ENCODE measurements at places on chromosomes 7 and 10.
A peak's percentile ranks its signal among the peaks of the same experiment; 100 is the strongest.

DNA sequence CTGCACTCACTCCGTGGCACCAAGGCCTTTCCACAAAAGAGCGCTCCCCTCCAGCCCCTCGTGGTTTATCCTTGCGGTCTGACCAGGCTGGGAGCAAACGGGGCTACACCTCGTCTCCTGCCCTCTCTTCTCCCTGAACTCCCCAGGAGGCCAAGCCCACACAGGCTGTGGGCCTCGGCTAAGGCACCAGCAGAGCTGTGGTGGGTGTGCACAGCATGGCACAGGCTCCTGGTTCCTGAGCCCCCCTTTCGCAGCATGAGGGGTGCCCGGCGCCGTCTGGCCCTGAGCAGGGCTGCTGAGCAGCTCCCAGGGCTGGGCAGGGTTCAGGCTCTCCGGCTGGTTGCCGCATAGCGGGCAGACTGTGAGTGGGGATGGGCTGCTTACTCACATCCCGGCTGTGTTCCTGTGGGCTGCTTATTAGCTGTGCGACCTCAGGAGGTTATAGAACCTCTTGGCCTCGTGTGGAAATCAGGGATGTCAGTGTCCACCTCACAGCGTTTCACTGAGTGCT is 90.4 kb downstream of the ZMIZ1 start:
- DNase-seq, result peak; percentile 80

GRCh38 chr7:46847126-46847525 is 734.8 kb downstream of the TNS3 start:
- no peak for DNase-seq

GRCh38 chr10:97393034-97393573 is 8.0 kb downstream of the RRP12 start:
- no peak for DNase-seq

- peak; percentile 83 for DNase-seq
Measured at GRCh38 chr7:78020136-78020873, 221.7 kb downstream of the PHTF2 start.

DNA sequence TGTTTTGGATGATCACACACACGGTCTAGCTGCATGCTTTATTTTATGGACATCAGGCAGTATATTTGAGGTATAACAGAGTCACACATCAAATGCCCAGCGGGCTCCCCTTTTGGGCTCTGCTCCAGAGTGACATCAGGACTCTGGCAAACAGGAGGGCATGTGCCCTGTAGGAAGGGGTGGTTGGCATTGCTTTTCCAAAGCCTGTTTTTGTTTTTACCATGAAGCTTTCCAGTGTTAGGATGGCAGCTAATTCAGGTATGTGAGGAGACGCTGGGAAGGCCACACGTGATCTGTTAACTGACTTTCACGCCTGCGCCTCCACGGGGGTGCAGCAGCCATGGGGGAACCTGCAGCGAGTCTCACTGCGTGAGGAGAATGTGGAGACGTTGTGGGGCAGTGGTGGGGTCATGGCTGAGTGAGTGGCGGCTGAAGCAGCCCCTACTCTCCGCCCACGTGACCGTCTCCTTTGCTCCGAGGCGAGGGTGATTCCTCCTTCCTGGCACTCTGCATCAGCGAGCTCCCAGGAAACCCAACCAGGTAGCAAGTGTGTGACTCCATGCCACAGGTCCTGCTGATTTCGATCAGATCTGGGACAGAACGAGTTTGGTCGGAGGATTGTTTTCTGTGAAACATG is 117.7 kb downstream of the ANKRD61 start:
- no peak for DNase-seq

- DNase-seq, result no peak
Measured at GRCh38 chr7:71311576-71311975, 179.6 kb downstream of the GALNT17 start.

DNA sequence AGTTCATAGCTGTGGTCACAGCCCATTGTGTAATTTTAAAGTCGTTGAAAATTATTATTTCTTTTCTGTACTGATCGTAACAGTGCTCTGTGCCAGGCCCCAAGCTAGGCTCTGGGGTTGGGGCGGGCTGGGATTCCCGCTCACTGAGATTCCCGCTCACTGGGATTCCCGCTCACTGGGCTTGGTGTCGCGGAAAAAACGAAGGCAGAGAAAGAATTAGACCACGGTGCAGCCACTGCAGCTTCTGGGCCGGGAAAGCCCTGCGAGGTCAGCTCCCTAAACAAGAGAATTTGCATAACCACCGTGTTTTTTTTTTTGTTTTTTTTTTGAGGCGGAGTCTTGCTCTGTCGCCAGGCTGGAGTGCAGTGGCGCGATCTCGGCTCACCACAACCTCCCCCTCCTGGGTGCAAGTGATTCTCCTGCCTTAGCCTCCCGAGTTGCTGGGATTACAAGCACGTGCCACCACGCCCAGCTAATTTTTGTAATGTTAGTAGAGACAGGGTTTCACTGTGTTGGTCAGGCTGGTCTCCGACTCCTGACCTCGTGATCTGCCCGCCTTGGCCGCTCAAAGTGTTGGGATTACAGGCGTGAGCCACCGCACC is 31.2 kb downstream of the FOXK1 start:
- no peak for DNase-seq

DNA sequence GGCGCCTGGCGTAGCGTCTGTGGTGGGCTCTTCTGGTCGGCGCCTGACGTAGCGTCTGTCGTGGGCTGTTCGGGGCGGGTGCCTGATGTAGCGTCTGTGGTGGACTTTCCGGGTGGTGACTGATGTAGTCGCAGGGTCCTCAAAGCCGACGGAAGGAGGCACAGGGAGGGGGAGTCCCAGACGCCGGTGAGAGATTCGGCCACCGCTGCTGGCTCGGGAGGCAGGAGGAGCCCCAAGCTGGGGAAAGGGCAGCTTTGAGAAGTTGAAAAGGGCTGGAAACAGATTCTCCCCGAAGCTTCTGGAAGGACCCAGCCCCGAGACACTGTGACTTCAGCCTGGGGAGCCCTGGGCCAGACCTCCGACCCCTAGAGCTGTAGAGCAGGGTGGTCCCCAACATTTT is 105.7 kb downstream of the DNAJB6 start:
- no peak for DNase-seq

DNA sequence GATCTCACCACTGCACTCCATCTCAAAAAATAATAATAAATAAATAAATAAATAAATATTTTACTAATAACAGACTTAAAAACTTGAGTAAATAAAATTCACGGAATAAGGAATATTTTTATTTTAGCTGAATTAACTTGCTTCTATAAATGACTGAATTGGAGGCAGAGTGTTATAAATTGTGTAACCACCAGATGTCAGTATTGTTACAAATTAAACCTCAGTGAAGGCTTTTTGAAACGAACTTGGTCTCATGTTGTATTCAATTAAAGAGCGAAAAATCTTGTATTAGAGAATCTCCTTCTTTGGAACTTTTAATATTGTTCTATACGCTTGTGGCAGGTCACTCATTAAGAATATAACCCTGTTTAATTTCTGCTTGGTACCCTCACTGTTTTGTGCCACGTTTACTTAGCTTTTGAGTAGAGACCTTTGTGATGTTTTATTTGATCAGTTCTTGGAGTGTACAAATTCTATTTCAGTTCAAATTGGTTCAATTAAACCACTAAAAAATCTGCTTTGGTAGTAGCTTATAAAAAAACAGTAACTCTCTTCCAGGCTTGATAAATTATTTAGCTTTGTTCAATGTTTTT is 45.6 kb upstream of the SCIN start:
- DNase-seq, result no peak

DNA sequence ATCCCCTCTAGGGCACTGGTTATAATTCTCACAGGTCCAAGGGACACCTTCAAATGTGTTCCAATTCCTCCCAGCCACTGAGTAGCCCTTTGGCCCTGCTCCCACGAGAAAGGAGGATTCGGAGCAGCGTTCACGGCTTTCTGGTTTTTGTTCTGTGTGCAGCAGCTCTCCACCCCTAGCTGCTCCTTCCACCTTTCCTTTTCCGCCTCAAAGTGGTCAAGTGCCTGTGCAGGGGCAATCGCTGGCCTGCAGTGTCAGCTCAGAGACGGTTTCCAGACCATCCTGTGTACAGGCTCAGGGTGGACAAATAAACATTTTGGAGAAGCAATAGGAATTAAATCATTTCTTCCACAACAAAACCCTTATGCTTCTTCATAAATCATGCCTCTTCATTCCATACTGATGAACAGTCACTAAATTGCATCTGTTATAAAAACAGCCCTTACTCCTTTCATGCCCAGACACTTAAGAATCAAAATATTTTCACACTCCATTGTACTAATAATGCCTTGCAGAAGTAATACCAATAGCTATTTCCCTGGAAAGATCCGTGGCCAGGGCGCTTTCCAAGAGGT is 1.1 kb downstream of the KIAA1549 start:
- DNase-seq, result no peak

DNA sequence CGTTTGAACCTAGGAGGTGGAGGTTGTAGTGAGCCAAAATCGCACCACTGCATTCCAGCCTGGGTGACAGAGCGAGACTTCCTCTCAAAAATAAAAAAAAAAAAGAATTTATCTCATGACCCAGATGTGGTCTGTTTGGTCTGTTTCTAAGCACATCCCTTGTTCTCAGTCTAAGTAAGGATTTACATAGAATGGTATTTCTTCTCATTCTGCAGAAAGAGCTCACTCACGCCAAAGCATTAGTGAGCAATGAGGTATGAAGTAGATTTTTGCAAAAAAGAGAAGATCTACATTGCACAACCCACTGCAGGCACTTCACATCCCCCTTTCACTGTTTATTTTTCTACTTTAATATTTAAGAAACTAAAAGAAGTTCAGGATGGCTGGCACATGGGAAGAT is 76.5 kb upstream of the FGL2 start:
- DNase-seq, result no peak

DNA sequence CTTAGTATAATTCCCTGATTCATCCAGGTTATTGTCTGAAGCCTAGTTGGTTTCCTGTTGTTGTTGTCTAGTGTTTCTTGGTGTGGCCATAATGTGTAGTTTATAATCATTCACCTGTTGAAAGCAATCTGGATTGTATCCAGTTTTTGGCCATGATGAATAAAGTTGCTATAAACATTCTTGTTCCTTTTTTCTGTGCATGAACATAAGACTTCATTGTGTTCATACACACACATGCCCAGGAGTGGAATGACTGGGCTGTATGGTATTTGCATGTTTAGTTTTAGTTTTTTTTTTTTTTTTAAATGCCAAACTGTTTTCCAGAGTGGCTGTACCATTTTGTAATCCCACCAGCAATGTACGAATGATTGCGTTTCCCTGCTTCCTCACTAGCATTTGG is 349.8 kb downstream of the SDK1 start:
- DNase-seq, result no peak

DNA sequence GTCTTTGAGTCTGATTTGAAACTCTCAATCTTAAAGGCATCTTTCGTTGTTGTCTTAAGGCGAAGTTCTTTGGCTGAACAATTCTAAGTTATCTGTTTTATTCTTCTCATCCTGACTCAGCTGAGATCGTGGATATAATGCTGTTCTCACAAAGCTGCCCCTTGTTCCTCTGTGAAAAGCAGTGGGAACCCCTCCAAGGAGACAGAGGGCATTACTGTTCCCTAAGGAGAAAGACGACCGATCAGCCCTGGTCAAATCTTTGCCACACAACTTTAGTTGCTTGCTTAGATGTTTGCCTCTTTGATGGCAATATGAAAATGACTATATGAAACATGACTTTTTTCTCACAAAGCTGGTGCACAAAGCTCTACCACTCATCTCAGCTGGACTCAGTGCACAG is 1016.7 kb downstream of the REEP3 start:
- DNase-seq, result no peak

DNA sequence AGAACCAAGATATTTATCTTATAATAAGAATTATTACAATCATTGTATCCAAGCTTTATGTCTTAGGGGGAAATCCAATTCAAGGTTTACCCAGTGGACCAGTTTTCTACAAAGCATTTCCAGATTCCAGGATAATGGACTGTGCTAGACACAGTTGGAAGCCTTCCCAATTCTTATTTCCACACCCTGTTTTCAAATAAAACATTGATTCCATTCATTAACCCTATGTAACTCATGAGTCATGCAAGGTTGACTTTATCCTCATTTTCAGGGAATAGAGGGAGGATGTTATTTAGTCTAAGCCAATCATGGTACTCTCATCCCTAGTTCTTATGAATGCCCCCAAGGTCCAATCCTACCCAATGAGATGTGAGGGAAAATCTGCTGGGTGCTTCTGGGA is 145.7 kb downstream of the RNLS start:
- no peak for DNase-seq

- DNase-seq, result peak; percentile 73
Measured at GRCh38 chr7:38369816-38370493, 96.5 kb upstream of the TARP start.

- DNase-seq, result no peak
Measured at GRCh38 chr7:114789871-114790311, 132.0 kb upstream of the MDFIC start.

- peak; percentile 78 for DNase-seq
Measured at GRCh38 chr7:70647801-70648498, 484.0 kb upstream of the GALNT17 start.

- peak; percentile 86 for DNase-seq
Measured at GRCh38 chr10:100827819-100828737, 82.7 kb downstream of the PAX2 start.

- DNase-seq, result no peak
Measured at GRCh38 chr7:22049766-22050500, 104.2 kb upstream of the CDCA7L start.

DNA sequence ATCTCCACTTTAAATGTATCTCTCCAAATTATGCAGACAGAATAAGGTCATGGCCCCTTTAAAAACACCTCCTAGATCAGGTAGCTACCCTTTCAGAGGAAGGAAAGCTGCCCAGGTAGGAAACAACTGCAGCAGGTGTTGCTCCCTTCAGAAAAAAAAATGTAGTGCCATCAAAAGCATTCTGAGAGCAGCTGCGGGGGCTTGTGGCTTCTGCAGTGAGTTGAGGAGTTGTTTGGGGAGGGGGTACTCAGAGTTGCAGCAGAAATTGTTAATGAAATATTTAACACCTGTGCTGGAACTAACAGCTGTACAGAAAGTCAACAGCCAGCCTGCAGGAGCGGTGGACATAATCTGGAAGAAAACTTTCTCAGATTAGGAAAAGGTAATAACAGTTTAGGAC is 24.0 kb downstream of the CDHR3 start:
- no peak for DNase-seq

GRCh38 chr10:99276848-99277486 is 41.3 kb upstream of the HPSE2 start:
- DNase-seq, result peak; percentile 25
